ENCODE measurements at places on chromosomes 13 and 19.

DNA sequence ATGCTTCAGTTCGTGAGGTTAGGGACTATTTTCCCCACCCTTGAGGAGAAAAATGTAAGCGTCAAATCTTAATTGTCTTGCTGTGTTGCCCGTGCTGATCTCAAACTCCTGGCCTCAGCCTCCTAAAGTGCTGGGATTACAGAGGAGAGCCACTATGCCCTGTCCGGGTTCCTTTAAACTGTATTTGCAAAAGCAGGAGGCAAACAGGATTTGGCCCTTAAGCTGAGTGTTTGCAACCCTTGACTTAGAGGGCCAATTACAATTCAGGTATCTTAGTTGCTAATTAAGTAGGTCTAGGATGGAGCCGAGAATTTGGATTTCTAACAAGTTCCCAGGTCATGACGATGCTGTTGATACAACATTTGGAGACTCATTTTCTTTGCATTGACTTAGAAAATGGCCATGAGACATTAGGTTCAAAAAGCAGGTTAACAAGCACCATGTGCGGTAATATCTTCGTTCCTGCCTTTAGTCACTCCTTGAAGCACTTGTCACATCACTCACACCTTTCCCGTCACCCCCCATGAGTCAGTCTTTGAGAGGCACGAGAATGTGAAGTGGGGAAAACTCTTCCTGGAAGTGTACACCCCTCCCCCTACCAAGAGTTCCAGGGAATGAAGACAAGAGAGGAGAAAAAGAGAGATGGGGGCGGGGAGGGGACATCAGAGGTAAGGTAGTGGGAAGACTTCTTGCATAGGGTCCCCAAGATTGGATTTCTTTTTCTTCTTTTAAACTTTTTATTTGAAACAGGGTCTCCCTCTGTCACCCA, 2.6 kb downstream of the NAPSA start:
- no peak for DNase-seq

DNA sequence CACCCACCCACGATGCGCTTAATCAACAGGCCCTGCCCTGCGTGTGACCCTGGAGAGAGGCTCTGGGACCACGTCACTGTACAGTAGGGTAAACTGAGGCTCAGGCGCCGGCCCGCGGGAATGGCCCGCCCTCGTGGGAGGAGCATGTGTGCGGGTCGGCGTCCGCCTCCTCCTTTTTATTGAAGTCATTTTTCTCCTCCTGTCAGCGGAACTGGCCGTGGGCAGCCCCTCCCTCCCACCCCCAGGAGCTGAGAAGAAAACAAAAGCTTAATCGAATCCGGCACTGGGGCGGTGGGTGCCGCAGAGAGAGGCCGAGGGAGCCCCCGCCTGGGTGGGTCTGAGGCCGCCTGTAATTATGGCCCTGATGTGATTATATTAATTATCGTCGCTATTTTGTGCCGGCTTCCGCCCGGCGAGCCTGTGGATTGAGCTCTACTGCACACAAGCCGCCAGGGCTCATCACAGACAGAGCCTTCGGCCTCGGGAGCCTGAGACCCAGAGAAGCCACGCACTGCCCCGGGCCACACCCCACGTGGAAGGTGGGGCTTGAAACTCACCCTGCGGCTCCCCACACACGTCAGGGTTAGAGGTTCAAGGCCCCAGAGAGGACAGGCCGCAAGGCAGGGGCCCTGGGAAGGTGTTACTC, 7.0 kb downstream of the C2CD4C start:
- no peak for DNase-seq

GRCh38 chr19:56866538-56866937, 26.0 kb upstream of the PEG3 start:
- DNase-seq, result no peak

GRCh38 chr13:99354371-99354951, 47.3 kb upstream of the GPR183 start:
- no peak for DNase-seq

DNA sequence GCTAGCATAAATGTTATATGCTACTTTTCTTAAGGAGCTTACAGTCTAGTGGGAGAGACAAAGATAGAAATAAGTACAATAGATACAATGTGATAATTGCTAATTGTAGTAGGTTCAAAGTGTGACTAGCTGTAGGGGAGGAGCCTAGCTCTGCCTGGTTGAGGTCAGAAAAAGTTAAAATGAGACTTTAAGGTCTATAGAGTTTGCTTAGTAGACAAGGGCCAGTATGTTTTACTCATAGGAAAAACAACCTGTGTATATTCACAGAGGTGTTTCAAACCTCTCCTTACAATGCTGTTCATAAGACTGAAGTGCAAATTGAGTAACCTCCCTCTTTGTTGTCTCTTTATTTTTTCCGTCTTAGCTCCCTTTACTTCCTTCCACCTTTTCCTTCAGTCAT, 56.1 kb downstream of the PDS5B start:
- DNase-seq, result no peak

- DNase-seq, result no peak
Observed at GRCh38 chr13:79393564-79394249, 12.3 kb downstream of the RBM26 start.

GRCh38 chr19:40302224-40303011, 17.3 kb upstream of the AKT2 start:
- no peak for DNase-seq

DNA sequence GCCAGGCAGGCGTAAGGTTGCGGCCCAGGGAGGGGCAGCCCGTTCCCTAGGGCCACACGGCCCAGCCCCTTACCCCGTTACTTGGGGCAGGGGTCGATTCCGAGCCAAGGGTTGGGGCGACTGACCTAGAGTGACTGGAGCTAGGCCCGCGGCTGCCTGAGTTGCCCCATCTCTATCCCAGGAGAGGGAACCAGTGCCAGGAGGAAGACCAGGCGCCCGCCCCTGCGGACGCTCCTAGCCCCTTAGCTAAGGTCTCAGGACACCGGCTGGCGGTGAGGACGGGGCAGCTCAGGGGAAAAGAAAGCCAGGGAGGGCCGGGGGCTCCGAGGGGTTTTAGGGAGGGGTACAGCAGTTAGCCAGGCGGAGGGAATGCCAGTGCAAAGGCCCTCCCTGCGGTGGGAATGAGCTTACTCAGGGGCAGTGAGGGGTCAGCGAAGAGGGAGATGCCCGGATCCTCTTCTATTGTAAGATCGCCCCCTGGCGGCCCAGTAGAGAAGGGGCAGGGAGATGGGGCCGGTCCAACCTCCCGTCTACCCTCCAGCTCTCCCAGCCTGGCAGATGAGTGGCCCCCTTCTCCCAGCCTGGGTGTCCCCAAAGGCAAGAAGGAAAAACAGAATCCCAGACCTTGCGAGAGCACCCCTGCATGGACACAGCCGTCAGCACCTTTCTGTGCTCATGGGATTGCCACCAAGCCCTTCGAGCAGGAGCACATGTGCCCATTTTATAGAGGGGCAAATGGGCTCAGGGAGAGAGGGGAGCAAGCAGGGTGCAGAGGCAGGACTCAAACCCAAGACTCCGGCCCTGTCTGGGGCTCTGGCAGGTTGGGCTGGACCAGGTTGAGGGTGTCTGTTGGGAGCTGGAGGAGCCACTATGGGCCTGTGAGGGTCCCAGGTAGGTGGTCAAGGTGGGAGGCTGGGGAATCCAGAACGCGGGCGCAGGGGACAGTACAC, 16.3 kb downstream of the CILP2 start:
- DNase-seq, result peak; percentile 83

DNA sequence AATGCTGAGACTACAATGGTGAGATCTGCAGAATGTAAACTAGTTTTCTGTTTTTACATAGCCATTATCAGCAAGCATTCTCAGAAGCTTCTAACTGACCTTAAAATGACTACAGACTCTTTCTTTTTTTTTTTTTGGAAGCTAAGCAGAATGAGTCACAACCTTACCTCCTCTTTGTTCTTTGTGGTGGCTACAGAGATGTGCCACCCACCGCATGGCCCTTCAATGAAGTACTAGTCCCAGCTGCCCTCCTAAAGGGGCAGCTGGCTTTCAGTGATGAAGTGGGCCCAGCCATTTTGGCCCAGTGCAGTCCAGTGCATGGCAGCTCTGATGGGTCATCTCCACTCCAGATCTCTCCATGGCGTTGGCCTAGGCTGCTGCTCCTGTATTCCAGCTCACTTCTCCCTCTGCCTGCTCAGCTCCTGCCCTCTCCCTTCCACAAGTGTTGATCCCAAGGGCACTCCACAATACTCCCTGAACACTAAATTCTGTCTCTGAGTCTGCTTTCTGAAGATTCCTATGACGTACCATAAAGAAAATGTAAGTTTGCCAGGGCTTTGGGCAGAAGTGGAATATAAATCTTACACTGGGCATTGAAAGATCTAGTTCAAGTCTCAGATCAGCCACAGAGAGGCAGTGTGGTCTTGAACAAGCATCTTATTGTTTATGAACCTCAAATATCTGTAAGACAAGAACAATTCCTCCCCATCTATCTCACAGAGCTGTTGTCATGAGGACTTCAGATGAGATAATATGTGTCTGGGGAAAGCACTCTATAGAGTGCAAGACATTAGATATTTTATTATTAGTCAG, 85.6 kb downstream of the RXFP2 start:
- DNase-seq, result peak; percentile 36

- DNase-seq, result no peak
Observed at GRCh38 chr19:51364200-51365106, 1.7 kb downstream of the ETFB start.

- no peak for DNase-seq
Observed at GRCh38 chr19:45070861-45071544, 5.3 kb downstream of the ZNF296 start.

GRCh38 chr19:17136021-17136420, 60.4 kb downstream of the MYO9B start:
- DNase-seq, result no peak

DNA sequence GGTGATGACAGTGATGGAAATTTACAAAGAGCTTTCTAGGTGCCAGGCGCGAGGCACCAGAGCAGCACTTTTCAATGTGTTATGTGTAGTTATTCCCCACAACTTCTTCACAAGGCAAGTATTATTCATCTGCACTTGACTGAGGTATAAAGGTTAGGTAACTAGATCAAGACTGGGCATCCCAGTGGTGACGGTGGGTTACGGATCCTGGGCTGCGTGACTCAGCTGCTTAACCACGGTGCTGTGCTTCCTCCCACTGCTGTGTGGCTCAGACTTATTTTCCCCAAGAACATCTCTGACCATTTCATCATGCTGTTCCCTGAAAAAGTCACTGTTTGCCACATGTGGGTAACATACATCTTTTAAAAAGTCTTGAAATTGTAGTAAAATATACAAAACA, 19.3 kb downstream of the EDDM13 start:
- DNase-seq, result no peak

- peak; percentile 87 for DNase-seq
Observed at GRCh38 chr19:44603201-44603945, 10.0 kb upstream of the IGSF23 start.

- no peak for DNase-seq
Observed at GRCh38 chr19:18261474-18261873, 12.8 kb downstream of the IQCN start.

DNA sequence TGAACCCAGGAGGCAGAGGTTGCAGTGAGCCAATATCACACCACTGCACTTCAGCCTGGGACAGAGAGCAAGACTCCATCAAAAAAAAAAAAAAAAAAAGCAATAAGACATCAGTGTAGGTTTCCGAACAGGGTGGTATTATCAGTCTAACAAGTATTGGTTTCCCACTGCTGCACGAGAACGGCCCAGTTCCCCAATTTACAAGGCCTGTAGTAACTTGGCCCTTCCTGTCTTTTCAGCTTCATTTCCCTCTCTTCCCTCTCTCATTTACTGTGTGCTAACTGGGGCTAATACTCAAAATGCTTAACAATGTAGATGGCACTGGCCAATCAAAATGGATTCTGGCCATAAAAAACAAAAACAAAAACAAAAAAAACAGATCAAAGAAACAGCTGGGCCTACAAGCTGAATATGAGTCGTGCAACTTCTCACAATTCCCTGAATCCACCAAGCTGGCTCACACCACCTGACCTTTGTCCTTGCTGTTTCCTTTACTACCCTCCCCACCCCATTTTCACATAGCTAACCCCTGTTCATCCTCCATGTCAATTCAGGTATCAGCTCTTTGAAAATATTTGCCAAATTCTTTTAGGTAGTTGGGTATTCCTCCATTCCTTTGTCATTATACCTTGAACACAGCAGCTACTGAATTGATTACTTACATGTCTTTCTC, 2.4 kb downstream of the TEX101 start:
- no peak for DNase-seq

DNA sequence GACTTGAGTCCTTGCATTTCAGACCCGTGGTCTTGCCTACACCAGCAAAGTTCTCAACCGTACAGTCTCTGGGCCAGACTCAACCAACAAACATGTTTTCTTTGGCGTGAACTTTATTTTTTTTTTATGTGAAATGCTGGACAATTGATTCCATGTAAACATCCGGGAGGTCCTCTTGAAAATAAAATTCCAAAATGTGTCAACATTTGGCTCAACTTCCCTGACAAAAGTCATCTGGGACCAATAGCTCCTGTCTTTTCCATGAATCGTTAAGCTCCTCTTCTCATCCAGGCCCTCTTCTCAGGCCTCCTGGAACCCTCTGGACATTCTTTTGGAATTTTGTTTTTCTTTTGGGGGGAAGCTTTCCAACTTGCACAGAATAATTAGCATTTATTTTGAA, 2.7 kb downstream of the ALDH16A1 start:
- DNase-seq, result no peak

- DNase-seq, result no peak
Observed at GRCh38 chr13:113548778-113549621, 35.6 kb upstream of the TFDP1 start.

DNA sequence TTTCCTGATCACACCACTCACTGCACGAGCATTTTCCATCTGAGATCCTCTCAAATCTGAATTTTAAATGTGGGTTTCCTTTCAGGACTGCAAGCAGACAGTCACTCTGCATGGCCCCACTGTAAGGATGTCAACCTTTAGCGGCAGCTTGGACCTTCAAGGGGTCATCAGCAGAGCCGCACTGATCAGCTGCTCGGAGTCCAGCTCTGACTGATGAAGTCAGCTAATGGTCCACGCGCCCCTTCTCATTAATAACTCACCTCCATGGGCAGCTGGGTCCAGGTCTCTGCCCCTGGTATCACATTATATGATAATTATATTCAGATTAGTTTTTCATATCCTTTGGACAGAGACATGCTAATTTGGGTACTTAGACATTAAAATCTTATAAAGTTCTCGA, 36.1 kb upstream of the PDCD5 start:
- DNase-seq, result no peak

DNA sequence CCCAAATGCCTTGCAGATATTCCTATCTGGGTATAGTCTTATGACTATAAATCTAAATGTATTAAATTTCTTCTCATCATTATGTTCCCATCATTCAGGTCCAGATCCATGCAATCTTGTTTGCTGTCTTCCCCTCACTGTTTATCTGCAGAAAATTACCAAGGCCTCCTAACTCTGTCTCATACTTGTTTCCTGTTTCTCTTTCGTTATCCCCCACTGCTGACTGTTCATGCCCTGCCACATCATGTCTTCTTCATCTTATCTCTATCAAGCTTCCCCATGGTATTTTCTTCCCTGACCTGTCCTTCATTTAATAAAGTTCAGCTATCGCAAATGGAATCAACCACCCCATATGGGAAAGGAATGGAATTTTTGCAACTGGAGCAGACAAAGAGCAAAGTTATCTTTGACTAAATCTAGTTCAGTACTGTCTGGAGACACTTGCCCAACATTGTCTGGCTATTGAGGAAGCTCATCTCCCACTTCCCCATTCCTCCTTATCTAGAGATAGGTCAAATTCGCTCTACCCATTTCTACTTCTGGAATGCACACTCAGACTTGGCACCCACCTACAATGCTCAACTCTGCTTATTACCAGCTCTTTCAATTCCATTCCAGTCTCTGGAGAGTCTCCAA, 1358.1 kb downstream of the EFNB2 start:
- DNase-seq, result no peak

- peak; percentile 91 for DNase-seq
Observed at GRCh38 chr19:2602391-2603181, 99.9 kb downstream of the GNG7 start.
